ENCODE measurements at places on chromosomes 4 and X.
A peak's percentile ranks its signal among the peaks of the same experiment; 100 is the strongest.

- no peak for DNase-seq
These were observed 38.9 kb downstream of the NUP62CL start for GRCh38 chrX:107167163-107167921.

- no peak for DNase-seq
These were observed 39.4 kb upstream of the DDX60 start for GRCh38 chr4:168357941-168358340.

DNA sequence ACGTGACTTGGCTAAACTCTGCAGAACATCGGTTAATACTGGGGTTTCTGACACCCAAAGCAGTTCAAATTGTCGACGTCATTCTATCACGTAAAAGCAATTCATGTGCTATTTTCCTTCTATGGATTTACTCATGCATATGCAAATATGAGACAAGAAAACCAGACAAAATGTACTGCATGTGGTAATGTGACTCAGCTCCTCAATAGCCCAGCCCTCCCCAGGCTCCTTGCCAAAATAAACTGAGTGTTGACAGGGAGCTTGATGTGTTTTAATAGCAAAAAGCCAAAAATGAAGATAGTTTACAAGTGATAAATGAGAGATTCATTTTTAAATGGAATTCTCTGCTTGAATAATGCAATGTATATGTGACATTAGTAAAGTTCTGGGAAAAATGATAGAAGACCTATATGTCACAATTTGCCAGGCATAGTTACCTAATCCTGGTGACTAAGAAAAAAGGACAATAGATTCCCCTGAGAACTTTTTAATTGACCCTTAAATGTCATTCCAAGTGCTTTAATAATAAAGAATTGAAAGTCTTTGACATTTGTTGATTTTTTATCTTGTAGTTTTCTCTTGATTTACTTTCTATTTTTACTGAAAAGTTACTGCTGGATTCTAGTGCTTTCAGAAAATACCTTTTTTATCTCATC lies 1700.6 kb upstream of the TENM3 start:
- DNase-seq = no peak

GRCh38 chrX:66203114-66203513 lies 39.1 kb downstream of the HEPH start:
- no peak for DNase-seq

- DNase-seq = no peak
These were observed 80.1 kb upstream of the MAML3 start for GRCh38 chr4:140233791-140234696.

- no peak for DNase-seq
These were observed 485.4 kb downstream of the C4orf33 start for GRCh38 chr4:129581305-129581704.

- DNase-seq = peak; percentile 45
These were observed 14.0 kb downstream of the SOD3 start for GRCh38 chr4:24809376-24809775.

- no peak for DNase-seq
These were observed 79.3 kb upstream of the DYNLT3 start for GRCh38 chrX:37926700-37927099.

- DNase-seq = no peak
These were observed 42.1 kb upstream of the MAGEB10 start for GRCh38 chrX:27765718-27766117.

DNA sequence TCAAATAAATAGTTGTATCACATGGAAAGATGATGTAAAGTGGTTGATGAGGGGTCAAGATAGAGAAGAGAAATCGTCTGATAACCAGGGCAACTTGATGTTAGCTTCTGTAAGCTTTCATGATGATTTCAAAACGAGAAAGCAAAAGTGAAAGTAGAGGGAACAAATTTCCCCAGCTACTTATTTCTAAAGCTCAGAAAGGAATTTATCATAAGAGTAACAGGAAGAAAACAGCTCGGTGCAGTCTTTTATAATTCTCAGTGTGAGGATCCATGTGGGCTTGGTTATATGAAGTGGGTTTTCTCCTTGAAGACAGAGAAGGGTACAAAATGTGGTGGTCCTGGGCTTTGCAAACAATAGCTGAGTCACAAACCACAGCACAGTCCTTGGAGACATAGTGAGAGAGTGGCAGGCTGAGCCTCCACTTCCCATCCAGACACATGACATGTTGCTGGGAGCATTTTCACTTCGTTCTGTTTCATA lies 32.1 kb upstream of the GLRA2 start:
- no peak for DNase-seq

GRCh38 chr4:186844059-186844681 lies 120.5 kb upstream of the FAT1 start:
- no peak for DNase-seq

DNA sequence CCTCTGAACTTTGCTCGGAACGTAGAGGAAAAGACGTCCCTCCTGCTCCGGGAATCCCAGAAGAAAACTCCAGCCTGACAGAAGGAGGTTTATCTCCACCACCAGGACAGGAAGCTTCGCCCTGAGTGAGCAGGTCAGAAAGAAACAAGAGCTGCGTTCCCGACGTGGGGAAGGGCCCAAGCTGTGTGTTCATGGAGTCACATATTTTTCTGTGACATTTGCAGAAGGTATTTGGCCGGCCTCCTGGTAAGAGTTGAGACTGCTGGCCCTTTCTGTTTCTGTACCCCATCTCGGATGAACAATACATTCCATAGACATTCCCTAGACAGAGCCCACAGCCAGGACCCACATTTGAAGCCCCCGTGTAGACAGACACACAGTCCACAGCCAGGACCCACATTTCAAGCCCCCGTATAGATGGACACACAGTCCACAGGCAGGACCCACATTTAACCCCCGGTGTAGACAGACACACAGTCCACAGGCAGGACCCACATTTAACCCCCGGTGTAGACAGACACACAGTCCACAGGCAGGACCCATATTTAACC lies 230.8 kb downstream of the SHOX start:
- no peak for DNase-seq

- no peak for DNase-seq
These were observed 119.4 kb downstream of the FAT4 start for GRCh38 chr4:125434136-125434535.

DNA sequence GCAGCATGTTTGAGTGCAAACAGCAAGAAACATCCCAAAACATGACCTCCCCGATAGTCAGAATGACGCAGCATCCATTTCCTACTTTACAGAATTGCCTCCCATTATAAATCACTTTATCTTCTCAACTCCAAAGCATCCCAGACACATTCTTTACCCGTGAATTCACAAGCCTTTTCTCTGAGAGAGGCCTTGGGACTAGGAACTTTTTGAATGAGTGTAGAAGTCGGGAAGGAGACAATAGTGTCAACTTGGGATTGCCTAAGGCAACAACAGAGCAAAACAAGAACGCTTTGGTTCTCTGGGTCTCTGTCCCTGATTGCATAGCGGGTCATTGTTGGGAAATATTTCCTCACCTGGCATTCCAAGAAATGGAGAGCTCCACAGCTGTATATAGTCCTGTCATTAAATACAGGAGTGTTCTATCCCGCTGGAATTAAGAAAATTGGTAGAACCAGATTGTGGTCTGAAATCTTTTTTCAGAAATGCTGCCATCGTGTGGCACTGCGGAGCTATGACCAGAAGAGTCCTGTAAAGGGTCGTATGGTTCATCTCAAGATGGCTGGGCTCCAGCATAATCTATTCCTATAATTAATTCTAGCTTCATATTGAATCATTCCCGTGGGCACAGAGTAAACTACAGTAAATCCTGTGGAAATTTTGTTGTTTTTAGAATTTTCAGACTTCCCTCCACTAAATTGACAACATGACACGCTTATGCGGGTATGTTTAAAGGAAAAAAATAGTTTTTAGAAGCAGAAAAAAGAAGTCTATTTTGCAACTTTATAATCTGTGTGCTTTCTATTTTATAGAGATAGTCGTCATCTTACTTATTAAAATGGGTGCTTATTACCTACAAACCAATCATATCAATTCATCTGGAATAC lies 2.0 kb upstream of the SPP1 start:
- DNase-seq = peak; percentile 66

GRCh38 chr4:31104043-31104442 lies 383.9 kb downstream of the PCDH7 start:
- no peak for DNase-seq

DNA sequence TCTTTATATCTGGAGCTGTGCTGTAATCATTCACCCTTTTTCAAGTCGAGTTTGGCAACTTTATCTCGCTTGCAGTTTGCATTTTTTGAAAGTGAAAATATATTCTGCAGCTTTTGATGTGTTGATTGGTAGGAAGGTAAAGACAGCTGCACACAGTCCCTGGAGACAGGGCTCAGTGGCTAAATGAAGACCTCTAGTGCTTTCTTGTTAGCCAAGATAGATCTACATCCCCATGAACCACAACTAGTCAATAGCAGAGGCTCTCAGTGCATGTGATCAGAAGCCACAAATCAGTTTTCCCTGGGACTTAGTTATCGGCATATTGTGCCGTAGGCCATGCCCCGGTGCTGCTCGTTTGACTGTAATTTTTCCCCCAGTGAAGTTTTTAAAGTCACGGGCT lies 587.7 kb upstream of the PITX2 start:
- no peak for DNase-seq

DNA sequence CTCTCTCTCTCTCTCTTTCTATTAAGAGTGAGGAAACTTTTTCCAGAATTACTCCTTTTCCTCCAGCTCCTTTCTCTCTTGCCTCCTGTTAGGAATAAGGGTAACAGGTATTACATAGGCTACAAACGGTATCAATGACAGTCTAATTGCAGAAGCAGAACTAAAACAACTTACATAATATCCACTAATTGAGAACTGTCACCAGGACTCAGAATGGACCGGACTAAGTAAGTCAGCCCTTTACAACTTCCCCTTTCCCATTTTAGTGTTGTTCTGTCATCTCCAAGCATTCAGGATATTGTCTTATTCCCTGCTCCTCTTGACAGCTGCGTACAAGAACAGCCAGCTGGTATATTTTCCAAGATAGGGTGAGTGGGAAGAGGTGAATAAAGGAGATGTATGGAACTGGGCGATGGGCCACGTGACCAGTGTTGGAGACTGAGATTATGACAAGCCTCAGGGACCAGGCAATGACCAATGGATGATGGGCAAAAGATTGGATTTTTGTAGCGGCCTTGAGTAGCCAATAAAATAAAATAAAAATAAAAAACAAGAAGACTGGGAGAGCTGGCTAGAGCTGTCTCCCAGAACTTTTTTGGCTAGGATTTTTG lies 2.3 kb upstream of the FNIP2 start:
- DNase-seq = no peak

GRCh38 chrX:48569958-48570357 lies 4.3 kb upstream of the RBM3 start:
- DNase-seq = no peak

DNA sequence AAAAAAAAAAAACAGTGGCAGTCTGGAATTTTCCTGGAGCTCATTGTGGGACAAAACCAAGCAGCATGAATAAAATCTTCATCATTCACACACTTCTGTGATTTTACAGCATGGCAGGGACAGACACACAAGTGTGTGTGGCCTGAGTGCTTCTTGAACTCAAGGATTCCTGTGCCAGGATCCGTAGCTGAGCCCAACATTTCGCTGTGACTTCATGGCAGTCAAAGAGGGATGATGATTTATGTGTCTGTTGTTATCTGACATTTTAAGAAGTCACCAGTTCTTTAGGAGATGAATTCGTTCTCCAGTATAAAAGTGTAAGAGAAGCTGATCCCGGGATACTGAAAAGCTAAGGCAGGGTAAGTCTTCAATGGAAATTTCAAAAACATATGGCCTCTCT lies 57.0 kb downstream of the ING2 start:
- no peak for DNase-seq

DNA sequence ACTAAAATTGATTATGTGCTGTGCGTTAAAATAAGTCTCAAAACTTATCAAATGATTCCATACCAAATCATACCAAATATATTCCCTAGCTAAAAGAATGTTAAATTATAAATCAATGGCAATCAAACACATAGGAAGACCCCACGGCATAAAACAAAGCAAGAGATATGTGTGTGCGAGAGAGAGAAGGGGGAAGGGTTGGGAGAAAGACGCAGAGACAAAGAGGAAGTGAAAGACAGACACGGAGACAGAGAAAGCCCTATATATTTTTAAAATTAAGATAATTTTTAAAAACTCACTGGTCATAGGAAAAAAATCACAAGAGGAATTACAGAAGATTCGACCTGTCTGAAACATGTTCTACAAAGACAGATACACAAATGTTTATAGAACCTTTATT lies 371.4 kb downstream of the NLGN4X start:
- no peak for DNase-seq

DNA sequence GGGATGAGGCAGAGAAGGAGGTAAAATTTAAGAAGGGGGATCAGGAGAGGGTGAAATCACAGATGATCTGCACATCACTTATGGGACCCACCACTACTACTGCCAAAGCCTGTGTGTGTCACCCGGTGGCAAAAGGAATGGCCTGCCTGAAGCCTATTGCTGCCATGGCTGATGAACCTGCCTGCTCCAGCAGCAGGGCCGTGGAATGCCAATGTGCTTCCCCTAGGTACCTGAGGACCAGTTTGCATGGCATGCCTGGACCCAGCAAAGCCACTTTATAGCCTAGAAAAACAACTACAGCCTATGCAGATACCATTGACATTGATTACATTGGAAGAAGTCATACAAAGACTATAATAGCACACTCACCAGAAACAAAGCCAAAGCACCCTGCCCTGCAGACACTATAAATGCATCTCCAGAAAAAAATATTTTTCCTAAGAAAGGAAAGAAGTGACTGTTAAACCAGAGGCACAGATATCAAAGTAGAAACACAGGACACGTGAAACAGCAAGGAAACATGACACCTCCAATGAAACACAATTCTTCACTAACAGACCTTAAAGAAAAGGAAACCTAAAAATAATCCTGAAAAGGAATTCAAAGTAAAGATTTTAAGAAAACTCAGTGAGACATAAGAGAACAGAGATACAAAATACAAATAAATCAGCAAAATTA lies 680.7 kb upstream of the GRID2 start:
- peak; percentile 34 for DNase-seq

GRCh38 chrX:105460376-105460775 lies 239.9 kb upstream of the TEX13A start:
- DNase-seq = no peak

GRCh38 chr4:3066836-3067400 lies 7.4 kb downstream of the HTT-AS start:
- DNase-seq = no peak

GRCh38 chrX:100944601-100945000 lies 15.9 kb upstream of the XKRX start:
- DNase-seq = no peak

Data from WTC11 (cell line).